A549 treated with ZK216348 at 1 μM for 4 hours (cell line): ENCODE measurements at places on chromosomes 6 and 20. TPM values are rescaled to one million over a fixed set of nuclear protein-coding genes. Genes with fewer than 3 reads are reported as not detected.

The TOMM6 gene
- total RNA-seq, result 266 to 344 TPM (median 296 TPM) in 5 replicates

The USP49 gene
- 0.74 to 1.9 TPM (median 1.2 TPM) in 5 replicates for total RNA-seq

The NRSN1 gene
- not detected in 5 replicates for total RNA-seq

The SPATS1 gene
- total RNA-seq, result not detected in 5 replicates

The EEF1A2 gene
- total RNA-seq, result 112 to 179 TPM (median 154 TPM) in 5 replicates

The SLC24A3 gene
- not detected in 5 replicates for total RNA-seq

The TTI1 gene
- 18.1 to 24.0 TPM (median 21.6 TPM) in 5 replicates for total RNA-seq

The ZBP1 gene
- not detected in 5 replicates for total RNA-seq

The MEP1A gene
- total RNA-seq, result not detected in 5 replicates

The MRPS18A gene
- 39.9 to 53.9 TPM (median 46.3 TPM) in 5 replicates for total RNA-seq

The SYCP2 gene
- 0.17 to 0.46 TPM (median 0.38 TPM) in 5 replicates for total RNA-seq

The KCNK5 gene
- total RNA-seq, result 0.92 to 1.6 TPM (median 1.5 TPM) in 5 replicates

The OR2H2 gene
- not detected in 5 replicates for total RNA-seq

The F13A1 gene
- total RNA-seq, result not detected in 5 replicates

The LY6G6D gene
- total RNA-seq, result not detected in 5 replicates

The EPPIN gene
- total RNA-seq, result not detected in 5 replicates

The SOX18 gene
- total RNA-seq, result 1.4 to 3.4 TPM (median 2.6 TPM) in 5 replicates

The EYA2 gene
- 2.4 to 3.8 TPM (median 2.6 TPM) in 5 replicates for total RNA-seq

The ZNF334 gene
- not detected in 5 replicates for total RNA-seq
